ENCODE measurements at places on chromosomes 3 and 15. TPM values are rescaled to one million over a fixed set of nuclear protein-coding genes. Genes with fewer than 3 reads are reported as not detected.

GRCh38 chr3:33115024-33115768 lies 1.4 kb downstream of the CRTAP start:
- H3K4me1 ChIP-seq: peaks cover 18% of the 10 kb centered on the region
- no peaks in the 10 kb centered on the region for H3K36me3 ChIP-seq
- peak; percentile 96 for DNase-seq

DNA sequence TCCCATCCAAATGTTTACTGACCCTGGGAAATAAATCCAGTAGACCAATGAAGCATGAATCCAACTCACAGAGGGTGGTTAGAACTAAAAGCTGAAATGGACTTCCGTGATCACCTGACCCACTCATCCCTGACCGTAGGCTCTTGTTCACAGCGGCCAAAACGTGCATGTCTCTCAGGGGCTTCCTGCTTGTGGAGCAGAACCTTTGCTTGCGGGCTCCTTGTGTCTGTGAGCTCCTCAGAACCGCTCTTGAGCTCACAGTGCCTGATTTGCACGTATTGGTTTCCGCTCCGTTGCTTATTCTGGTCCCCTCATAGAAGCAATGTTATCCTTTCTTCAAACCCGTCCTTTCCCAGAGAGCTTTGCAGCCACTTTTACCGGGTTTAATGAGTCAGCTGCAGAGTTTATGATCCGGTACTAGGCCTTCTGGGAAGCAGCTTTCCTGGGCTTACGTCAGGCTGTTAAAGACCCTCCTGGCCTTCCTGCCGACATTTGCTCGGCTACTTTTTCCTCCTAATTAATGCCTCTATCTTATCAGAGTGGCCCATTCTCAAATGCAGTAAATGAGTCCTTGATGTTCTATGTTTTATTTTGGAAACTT lies 35.4 kb downstream of the LIPC start:
- H3K4me1 ChIP-seq: peaks cover 3% of the 10 kb centered on the region
- no peak for DNase-seq
- H3K36me3 ChIP-seq: no peaks in the 10 kb centered on the region

GRCh38 chr3:142852009-142852408 lies 36.9 kb downstream of the PCOLCE2 start:
- no peak for DNase-seq
- H3K27me3 ChIP-seq: no peaks in the 10 kb centered on the region
- no peaks in the 10 kb centered on the region for H3K4me1 ChIP-seq
- H3K4me3 ChIP-seq: no peak overlapping the region
- no peak overlapping the region for H3K27ac ChIP-seq

GRCh38 chr15:70410371-70410985 lies 312.8 kb upstream of the TLE3 start:
- H3K4me3 ChIP-seq: no peak overlapping the region
- DNase-seq: no peak
- no peaks in the 10 kb centered on the region for H3K36me3 ChIP-seq
- H3K27ac ChIP-seq: no peak overlapping the region
- H3K27me3 ChIP-seq: no peaks in the 10 kb centered on the region

DNA sequence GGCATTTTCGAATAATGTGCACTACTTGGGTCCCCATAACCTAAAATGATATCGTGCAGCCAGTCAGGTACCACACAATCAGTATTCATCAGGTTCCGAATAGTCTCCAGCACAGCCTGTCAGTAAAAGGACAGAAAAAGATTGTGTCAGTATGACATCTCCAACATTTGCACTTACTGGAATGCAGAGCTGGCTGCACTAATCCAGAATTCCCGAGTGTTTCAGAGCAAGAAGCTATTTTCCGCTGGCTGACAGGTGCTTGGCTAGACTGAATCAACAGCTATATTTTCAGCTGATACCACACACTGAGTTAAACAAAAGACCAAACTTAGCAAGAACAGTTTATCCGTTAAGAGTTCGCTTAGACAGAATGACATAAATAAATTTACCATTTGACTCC lies 68.8 kb downstream of the AQR start:
- peaks cover 8% of the 10 kb centered on the region for H3K36me3 ChIP-seq
- no peak overlapping the region for H3K27ac ChIP-seq
- DNase-seq: no peak
- no peak overlapping the region for H3K4me3 ChIP-seq
- no peaks in the 10 kb centered on the region for H3K27me3 ChIP-seq

GRCh38 chr3:2862366-2862765 lies 247.8 kb downstream of the IL5RA start:
- DNase-seq: no peak
- H3K27me3 ChIP-seq: no peaks in the 10 kb centered on the region
- no peak overlapping the region for H3K4me3 ChIP-seq

GRCh38 chr3:38311476-38311875 lies 29.4 kb downstream of the SLC22A14 start:
- no peaks in the 10 kb centered on the region for H3K4me1 ChIP-seq
- no peak for DNase-seq
- H3K27me3 ChIP-seq: no peaks in the 10 kb centered on the region
- no peak overlapping the region for H3K4me3 ChIP-seq

DNA sequence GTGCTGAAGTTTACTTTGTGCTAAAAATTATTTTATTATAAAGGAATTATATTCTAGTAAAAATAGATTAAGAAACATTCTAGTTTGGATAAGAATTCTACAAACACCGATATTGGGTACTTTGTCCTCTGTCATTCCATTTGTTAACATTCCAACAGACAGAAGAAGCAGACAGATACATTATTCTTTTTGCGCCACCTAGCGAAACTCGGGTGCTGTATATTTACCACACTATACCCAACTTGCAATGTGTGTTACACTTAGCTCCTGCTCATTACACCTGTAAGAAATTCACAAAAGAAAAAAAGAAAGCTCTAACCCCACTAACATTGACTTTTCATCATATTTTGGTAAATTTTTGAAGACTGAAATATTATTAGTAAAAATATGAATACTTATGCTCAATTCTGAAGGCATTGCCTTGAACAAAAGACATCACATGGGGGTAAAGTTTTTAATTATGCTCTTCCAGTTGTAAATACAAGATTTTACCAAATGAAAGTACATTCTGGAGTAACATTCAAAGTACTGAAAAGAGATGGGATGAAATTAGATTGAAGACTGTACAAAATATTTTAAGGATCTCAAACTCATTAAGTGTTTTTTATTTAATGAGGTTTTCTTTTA lies 136.5 kb upstream of the MLF1 start:
- H3K27me3 ChIP-seq: no peaks in the 10 kb centered on the region
- H3K27ac ChIP-seq: no peak overlapping the region
- no peaks in the 10 kb centered on the region for H3K36me3 ChIP-seq
- peak; percentile 62 for DNase-seq
- no peak overlapping the region for H3K4me3 ChIP-seq
- H3K4me1 ChIP-seq: no peaks in the 10 kb centered on the region

- peaks cover 12% of the 10 kb centered on the region for H3K4me1 ChIP-seq
- no peak for DNase-seq
- no peaks in the 10 kb centered on the region for H3K27me3 ChIP-seq
- no peaks in the 10 kb centered on the region for H3K36me3 ChIP-seq
- H3K27ac ChIP-seq: no peak overlapping the region
Measured at GRCh38 chr3:156377718-156378117, 177.2 kb downstream of the SSR3 start.

DNA sequence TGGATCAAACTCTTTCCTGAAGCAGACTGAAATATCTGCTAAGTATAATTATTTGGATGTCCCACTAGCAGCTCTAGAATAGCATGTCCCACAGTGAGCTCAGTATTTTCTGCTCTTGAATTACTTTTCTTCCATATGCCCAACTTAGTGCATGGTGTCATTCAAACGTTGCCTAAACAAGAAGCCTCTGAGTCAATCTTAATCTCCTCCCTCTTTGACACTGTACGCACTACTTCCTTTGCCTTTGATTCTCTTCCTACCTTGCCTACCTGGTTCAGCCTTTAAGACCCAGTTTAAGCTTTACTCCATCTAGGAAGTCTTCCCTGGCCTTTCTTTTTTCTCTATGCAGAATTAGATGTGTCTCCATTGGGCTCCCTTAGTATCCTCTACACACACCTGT lies 54.5 kb downstream of the SEC22A start:
- H3K4me1 ChIP-seq: no peaks in the 10 kb centered on the region
- H3K36me3 ChIP-seq: no peaks in the 10 kb centered on the region
- no peak for DNase-seq
- no peak overlapping the region for H3K4me3 ChIP-seq

- no peaks in the 10 kb centered on the region for H3K4me1 ChIP-seq
- H3K4me3 ChIP-seq: no peak overlapping the region
- no peaks in the 10 kb centered on the region for H3K27me3 ChIP-seq
- H3K36me3 ChIP-seq: no peaks in the 10 kb centered on the region
- DNase-seq: no peak
- no peak overlapping the region for H3K27ac ChIP-seq
Measured at GRCh38 chr3:114464548-114464947, 170.7 kb downstream of the TIGIT start.

GRCh38 chr15:26867200-26868007 lies 542 bp downstream of the GABRA5 start:
- no peak for DNase-seq
- H3K4me1 ChIP-seq: peaks cover 18% of the 10 kb centered on the region
- H3K4me3 ChIP-seq: peak overlapping the region; percentile 31
- peaks cover 17% of the 10 kb centered on the region for H3K27me3 ChIP-seq
- H3K36me3 ChIP-seq: no peaks in the 10 kb centered on the region

- peaks cover 8% of the 10 kb centered on the region for H3K36me3 ChIP-seq
- H3K27ac ChIP-seq: peak overlapping the region; percentile 76
- H3K4me3 ChIP-seq: no peak overlapping the region
Measured at GRCh38 chr15:67189326-67190051, 65.0 kb downstream of the AAGAB start.

DNA sequence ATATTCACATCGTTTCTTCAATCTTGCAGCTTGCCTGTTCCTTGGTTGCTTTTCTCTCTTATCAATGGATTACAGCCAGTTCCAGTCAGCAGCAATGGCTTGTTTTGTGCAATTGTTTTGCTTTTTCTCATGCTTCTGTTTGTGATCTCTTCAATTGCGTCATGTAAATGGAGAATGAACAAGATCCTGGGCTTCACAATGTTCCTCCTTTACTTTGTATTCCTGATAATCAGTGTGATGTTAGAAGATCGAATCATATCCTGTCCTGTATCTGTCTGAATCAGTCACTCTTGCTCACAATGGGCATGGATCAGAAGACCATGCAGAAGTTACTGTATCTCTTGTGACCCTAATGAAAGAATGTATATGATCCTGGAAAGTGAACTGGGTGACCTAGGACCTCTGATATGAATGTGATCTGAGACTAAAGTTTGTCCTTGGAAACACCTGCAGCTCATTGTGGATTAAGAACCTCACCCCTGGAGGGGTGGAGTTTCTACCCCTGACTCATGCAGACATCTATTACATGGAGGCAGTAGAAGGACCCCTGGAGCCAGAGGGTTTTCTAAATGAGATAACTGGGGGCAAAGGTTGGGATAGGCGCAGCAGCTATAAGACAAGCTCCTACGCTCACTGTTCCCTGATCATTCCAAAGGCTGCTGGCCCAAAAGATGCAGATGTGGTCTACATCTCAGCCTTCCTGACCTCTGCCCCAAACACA lies 32.2 kb downstream of the SLC24A1 start:
- no peak for DNase-seq
- H3K4me1 ChIP-seq: no peaks in the 10 kb centered on the region
- H3K27ac ChIP-seq: no peak overlapping the region
- no peaks in the 10 kb centered on the region for H3K27me3 ChIP-seq
- no peak overlapping the region for H3K4me3 ChIP-seq

- H3K4me3 ChIP-seq: no peak overlapping the region
- no peaks in the 10 kb centered on the region for H3K4me1 ChIP-seq
- H3K27me3 ChIP-seq: no peaks in the 10 kb centered on the region
- H3K27ac ChIP-seq: no peak overlapping the region
- no peak for DNase-seq
- no peaks in the 10 kb centered on the region for H3K36me3 ChIP-seq
Measured at GRCh38 chr3:177800561-177800960, 603.3 kb upstream of the TBL1XR1 start.

- H3K4me3 ChIP-seq: peak within 1 kb of the TSS; percentile 15
- H3K4me1 ChIP-seq: peaks cover 13% of the 10 kb centered on the region
- H3K36me3 ChIP-seq: no peaks in the 10 kb centered on the region
Measured at GRCh38 chr3:111998636-111999483, at the start of gene TAGLN3. TSS of gene TAGLN3 (plus strand) at chr3:111998922. CDS start at chr3:111999423, 501 bp downstream.

GRCh38 chr3:69305011-69305410 lies 80.9 kb downstream of the FRMD4B start:
- no peaks in the 10 kb centered on the region for H3K36me3 ChIP-seq
- no peak for DNase-seq

DNA sequence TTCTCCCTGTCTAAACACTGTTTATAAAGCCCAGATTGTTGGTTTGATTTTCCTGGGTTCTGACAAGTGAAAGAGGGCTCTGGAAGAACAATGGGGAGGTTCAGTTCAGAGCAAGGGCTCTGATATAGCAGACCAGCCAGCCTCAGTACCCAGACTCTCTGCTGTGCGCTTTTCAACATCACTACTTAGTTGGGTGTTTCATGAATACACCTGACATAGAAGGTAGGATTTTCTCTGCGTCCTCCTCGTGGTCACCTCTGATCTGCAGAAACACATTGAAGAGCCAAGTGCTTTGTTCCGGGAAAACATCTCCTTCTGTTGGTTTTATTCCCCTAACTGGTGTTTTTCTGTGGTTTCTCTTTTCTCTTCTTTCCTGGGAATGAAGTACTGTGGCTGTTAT lies 99.5 kb downstream of the EPHB1 start:
- H3K4me1 ChIP-seq: peaks cover 3% of the 10 kb centered on the region
- H3K36me3 ChIP-seq: no peaks in the 10 kb centered on the region
- no peak for DNase-seq
- no peaks in the 10 kb centered on the region for H3K27me3 ChIP-seq
- no peak overlapping the region for H3K27ac ChIP-seq

GRCh38 chr3:166270429-166270828 lies 433.2 kb upstream of the BCHE start:
- no peaks in the 10 kb centered on the region for H3K4me1 ChIP-seq
- H3K27ac ChIP-seq: no peak overlapping the region
- no peak for DNase-seq
- no peaks in the 10 kb centered on the region for H3K36me3 ChIP-seq
- H3K4me3 ChIP-seq: no peak overlapping the region

DNA sequence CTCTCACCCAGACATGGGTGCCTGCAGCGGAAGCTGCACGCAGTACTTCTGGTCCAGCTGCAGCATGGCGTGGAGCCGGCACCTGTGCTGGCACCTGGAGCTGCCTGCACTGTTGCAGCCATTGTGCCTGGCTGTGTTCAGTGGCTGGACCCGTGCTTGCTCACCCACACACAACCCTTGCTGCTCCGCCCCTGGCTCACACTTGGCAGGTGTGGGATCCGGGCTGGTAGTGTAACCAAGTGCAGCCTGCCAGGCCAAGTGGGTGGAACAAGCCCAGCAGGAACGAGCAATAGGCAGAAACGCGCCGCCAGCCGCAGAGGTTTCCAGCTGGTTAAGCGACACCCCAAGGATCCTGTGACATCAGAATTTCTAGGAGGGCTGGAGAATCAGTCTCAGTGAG lies 11.2 kb upstream of the SCAPER start:
- no peak for DNase-seq
- H3K4me3 ChIP-seq: no peak overlapping the region
- no peaks in the 10 kb centered on the region for H3K36me3 ChIP-seq
- no peaks in the 10 kb centered on the region for H3K27me3 ChIP-seq
- H3K4me1 ChIP-seq: no peaks in the 10 kb centered on the region
- no peak overlapping the region for H3K27ac ChIP-seq

- no peaks in the 10 kb centered on the region for H3K27me3 ChIP-seq
- peaks cover 16% of the 10 kb centered on the region for H3K36me3 ChIP-seq
- H3K27ac ChIP-seq: peak within 1 kb of the TSS; percentile 83
- no peaks in the 10 kb centered on the region for H3K4me1 ChIP-seq
Measured at GRCh38 chr3:58536501-58537411, at the start of gene ACOX2. TSS of gene ACOX2 (minus strand) at chr3:58537190. CDS start at chr3:58535106, 2,084 bp downstream.

Gene ZIC4
- total RNA-seq: not detected

Gene HIGD2B
- total RNA-seq: not detected

Gene LRIG1
- 226 TPM for total RNA-seq

Gene CDHR4
- total RNA-seq: 1.1 TPM

Gene AAGAB
- total RNA-seq: 34.2 TPM

Gene GOLGA8Q
- total RNA-seq: 1.8 TPM

Gene ZXDC
- total RNA-seq: 26.8 TPM

Gene LRRC49
- 11.1 TPM for total RNA-seq

Gene GXYLT2
- total RNA-seq: 7.7 TPM

Gene C2CD4B
- 1.8 TPM for total RNA-seq

Gene SH3GL3
- total RNA-seq: not detected

Data from sigmoid colon (tissue), 7 donors.